ENCODE measurements at places on chromosomes 13 and 19.

DNA sequence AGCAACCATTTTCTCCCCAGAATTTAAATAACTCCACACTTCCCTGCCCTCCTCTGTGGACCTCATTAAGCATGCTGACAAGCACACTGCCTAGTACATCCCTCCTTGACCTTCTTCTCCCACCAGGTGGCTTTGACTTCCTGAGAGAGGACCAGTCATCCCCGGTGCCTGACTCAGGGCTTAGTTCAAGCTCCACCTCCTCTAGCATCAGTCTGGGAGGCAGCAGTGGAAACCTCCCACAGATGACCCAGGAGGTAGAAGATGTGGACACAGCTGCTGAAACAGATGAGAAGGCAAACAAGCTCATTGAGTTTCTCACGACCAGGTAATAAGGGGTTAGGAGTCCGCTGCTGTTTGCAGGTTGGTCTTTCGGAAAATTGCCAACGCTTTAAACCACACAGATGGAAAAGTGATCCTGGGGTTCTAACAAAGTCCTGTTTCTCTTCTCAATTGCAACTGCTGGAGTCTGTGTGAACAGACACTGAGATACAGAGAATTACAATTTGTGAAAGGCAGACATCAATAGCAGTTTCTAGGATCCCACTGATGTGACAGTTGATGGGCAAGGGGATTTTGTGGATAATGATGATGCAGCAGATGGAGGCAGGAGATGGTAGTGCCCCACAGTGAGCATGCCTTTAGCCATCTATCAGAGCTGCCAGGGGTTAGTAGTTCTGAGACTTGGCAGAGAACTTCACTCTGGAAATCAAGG is 86.7 kb downstream of the ZAR1L start:
- no peak for DNase-seq

- no peak for DNase-seq
Measured at GRCh38 chr19:40921005-40921897, 39.2 kb upstream of the CYP2A7 start.

DNA sequence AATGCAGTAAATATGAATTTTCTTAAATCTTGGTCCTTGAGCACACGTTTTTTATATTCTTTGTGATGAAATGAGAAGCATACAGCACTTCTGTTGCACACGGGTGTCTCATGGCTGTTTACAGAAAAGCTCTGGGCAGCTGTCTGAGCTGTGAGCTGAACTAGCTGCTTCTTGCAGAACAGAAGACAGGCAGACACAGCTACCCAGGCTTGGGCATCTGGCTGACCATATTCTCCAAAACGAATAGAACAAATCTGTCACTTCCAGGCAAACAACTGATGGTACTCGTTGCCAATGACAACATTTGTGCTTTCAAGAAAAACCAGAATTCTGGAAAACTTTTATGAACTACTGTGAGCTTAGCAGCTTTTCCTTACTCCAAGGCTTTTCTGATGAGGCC is 16.2 kb downstream of the PCID2 start:
- DNase-seq = no peak

- DNase-seq = no peak
Measured at GRCh38 chr13:93963266-93964145, 516.0 kb downstream of the DCT start.

- no peak for DNase-seq
Measured at GRCh38 chr19:7729831-7730285, 2.1 kb downstream of the CLEC4G start.

DNA sequence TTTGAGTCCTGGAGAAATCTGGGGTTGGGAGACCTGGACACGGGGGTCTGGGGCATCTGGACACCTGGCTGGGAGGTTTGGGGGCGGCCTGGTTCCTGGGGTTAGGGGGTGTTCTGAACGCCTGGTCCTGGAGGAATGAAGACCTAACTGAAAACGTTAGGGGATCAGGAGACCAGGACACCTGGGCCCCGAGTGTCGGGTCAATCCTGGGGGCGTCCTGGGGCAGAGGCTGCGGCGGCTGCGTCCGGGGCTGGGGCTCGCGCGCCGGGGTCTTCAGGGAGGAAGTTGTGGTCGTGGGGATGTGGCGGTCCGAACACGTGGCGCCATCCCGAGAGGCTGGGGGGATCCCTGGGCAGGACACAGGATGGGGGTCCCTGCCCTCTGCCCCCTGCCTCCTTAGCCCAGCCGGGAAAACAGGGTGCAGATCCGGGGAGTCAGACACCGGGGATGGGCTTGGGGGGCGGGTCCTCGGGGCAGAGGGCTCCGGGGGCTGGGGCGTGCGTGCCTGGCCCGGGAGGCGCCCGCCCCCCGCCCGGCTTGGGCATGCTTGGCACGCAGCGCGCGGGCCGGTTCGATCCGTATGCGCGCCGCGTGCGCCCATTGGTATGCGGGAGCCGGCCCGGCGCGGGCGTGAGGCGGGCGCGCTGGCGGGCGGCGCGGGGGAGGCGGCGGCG is 632 bp downstream of the NPAS1 start:
- DNase-seq = no peak

DNA sequence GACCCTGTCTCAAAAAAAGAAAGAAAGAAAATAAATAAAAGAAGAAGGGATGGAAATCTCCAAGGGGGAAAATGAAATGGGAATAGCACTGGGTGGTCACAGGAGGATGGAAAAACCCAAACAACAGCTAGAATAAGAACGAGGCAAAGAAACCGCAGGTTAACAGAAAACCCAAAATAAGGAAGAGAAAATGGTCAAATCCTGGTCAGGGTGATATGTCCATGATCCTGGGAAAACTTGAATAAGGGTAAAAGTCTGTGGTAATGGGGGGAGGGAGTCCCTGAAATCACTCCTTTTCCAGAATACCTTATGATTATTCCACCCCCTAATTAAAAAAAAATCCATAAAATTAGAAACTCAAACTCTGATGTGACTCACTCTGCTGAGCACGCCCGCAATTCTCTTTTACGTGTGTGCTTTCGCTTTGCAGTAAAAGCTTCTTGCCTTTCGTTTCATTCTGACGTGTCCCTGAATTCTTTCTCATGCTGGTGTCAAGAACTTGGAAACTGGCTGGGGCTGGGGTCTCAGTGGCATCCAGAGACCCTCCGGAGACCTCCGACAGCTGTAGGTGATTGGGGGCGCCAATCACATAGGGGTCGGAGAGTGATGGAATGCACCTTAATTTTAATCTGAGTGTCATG is 4.3 kb upstream of the NAXD start:
- DNase-seq = no peak

- no peak for DNase-seq
Measured at GRCh38 chr13:24654741-24655140, 25.5 kb upstream of the ATP12A start.

GRCh38 chr19:15374105-15374651 is 5.4 kb downstream of the AKAP8 start:
- no peak for DNase-seq

DNA sequence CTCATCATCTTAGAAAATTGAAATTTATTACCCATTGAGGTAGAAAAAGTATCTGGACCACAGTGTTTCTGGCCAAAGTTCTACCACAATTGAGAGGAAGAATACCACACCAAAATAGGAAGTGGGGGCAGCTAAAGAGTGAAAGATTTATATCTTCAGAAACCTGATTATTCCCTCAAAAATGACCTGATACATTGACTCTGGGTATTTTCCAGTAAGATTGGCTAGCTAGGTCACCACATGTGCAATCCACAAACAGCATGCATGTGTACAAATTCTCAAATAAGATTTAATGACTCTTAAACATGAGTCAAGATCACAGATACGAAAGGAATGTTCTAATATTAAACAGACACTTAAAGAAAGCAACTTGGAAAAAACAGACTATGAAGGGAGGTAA is 1516.2 kb upstream of the PCDH20 start:
- no peak for DNase-seq

DNA sequence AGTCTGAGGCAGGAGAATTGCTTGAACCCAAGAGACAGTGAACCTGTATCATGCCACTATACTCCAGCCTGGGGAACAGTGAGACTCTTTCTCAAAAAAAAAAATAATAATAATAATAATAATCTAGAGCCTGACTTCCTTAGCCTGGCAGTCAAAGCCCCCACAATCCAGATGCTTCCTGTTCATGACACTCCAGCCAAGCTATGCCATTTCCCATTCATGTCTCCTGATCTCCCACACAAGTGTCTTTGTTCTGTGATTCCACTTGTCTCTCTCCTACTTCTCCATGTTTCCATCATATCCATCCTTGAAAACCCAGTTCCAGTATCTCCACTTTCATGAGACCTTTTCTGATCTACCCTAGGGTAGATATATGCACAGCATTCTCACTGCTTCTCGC is 150.7 kb downstream of the FOXO1 start:
- DNase-seq = no peak

GRCh38 chr13:34214686-34215085 is 396.7 kb downstream of the RFC3 start:
- no peak for DNase-seq

- no peak for DNase-seq
Measured at GRCh38 chr13:41985788-41986508, 25.0 kb upstream of the VWA8 start.

GRCh38 chr13:21116141-21116540 is 54.8 kb upstream of the LATS2 start:
- no peak for DNase-seq
